Activated T-cell treated with anti-CD3 and anti-CD28 coated beads for 1 hour (primary cell): ENCODE measurements at places on chromosomes 7 and 10.

DNA sequence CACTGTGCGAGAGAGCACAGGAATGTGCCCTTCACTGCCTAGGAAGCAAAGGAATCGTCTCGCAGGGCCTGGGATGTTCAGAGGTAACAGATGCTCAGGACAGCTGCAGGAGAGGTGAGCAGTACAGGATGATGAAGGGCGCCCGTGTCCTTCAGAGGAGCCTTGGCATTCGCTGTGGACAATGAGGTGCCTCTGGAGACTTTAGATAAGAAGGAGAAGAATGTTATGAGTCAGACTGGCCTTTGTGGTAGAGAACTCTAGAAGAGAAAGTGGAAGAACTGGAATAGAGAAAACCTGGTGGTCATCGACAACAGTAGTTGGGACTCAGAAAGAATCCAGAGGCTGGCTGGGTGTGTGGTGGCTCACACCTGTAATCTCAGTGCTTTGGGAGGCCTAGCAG, 64.4 kb upstream of the LEP start:
- no peak for DNase-seq

DNA sequence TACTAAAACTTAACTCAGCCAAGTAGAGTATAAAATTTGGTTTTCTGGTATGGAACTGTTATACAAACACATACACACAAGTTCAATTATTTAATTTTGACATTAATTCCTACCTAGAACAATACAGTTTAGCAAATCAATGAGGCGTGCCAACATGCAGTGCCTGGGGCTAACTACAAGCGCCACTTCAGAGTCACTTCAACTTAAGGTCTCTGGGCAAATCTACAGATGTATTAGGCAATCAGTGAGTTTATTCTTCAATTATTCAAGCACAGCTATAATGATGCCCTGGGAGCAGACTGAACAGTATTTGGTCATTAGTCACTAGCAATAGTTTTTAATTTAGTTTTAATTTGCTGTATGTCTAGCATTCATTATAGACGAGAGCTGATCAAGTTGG, 51.6 kb downstream of the HIBADH start:
- DNase-seq = no peak

DNA sequence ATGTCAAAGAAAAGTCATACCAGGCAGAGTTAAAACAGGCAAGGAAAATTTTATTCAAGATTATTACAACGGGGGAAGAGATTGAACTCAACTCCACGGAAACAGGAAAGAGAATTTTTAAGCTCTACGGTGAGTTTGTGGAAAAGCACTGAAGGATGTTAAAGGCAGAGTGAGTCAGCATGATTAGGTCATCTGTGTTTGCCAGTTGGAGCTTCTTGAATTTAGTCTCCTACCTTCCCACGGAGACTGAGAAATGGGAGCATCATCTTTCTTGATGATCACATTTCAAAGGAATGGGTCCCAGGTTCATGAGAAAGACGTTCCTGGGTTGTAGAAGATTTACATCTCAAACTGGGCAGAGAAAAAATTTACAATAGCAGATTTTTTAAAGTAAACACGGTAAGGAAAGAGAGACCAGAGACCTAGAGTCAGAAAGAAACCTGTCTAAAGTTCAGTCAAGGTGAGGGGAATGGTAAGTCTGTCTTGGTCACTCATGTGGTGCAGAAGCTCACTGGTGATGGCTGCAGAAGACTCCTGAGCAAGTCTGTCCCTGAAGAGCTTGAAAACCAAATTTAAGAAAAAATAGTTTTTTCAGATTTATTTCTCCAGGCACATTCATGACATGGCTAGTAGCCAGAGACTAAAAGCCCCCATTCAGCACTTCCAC, 516.9 kb upstream of the LRRN3 start:
- DNase-seq = no peak

- no peak for DNase-seq
These were observed 44.0 kb downstream of the NRP1 start for GRCh38 chr10:33290321-33291052.

- DNase-seq = no peak
These were observed 21.8 kb downstream of the KBTBD2 start for GRCh38 chr7:32869716-32870115.

GRCh38 chr7:72492461-72493065, 80.4 kb upstream of the CALN1 start:
- DNase-seq = no peak
